B cell (primary cell): ENCODE measurements at places on chromosomes 11 and 22. TPM values are rescaled to one million over a fixed set of nuclear protein-coding genes. Genes with fewer than 3 reads are reported as not detected.
A peak's percentile ranks its signal among the peaks of the same experiment; 100 is the strongest.

DNA sequence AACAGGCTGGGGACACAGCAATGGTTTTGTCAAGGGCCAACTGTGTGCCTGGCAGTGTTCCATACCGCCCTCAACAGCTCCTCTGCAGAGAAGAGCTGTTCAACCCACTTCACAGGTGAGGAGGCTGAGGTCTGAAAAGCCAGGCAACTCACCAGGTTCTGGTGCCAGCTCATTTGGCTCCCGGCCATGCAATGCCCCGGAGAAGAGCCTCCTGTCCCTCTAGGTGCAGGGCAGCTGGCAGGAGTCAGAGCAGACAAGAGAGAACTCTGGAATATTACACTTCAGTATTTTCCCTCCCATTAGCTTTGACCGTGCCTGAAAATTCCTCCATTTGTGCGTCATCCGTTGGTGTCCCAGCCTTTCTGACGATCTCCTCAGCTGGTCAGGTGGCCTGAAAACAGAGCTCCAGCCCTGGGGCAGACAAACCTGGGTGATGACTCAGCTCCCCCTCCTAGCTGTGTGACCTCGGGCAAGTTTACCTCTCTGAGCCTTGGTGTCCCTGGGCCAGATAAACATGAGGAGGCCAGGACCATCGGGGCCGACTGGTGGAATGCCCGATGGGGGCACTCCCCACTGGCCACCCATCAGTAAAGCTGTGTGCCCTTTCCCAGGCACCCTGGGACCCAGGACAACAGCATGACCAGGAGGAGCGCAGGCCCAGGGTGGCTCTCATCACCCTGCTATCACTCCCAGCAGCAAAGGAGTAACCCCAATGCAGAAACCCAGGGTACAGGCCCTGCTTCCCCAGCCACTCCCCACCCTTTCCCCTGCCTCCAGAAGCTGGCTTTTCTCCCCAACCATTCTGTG, 9.6 kb upstream of the C1QTNF6 start:
- DNase-seq, result no peak
- peaks cover 28% of the 10 kb centered on the region for H3K4me1 ChIP-seq
- no peaks in the 10 kb centered on the region for H3K27me3 ChIP-seq
- peak overlapping the region; percentile 85 for H3K27ac ChIP-seq
- peaks cover 5% of the 10 kb centered on the region for H3K36me3 ChIP-seq

- H3K36me3 ChIP-seq, result no peaks in the 10 kb centered on the region
- H3K4me3 ChIP-seq, result no peak overlapping the region
- no peaks in the 10 kb centered on the region for H3K4me1 ChIP-seq
- no peaks in the 10 kb centered on the region for H3K27me3 ChIP-seq
- no peak for DNase-seq
Measured at GRCh38 chr11:27558401-27558800, 51.8 kb upstream of the LIN7C start.

- H3K27ac ChIP-seq, result no peak overlapping the region
- no peak for DNase-seq
- no peaks in the 10 kb centered on the region for H3K36me3 ChIP-seq
- no peaks in the 10 kb centered on the region for H3K27me3 ChIP-seq
- H3K4me3 ChIP-seq, result no peak overlapping the region
- no peaks in the 10 kb centered on the region for H3K4me1 ChIP-seq
Measured at GRCh38 chr11:103257360-103257759, 148.1 kb downstream of the DYNC2H1 start.

- no peaks in the 10 kb centered on the region for H3K27me3 ChIP-seq
- H3K4me3 ChIP-seq, result no peak overlapping the region
- H3K36me3 ChIP-seq, result no peaks in the 10 kb centered on the region
Measured at GRCh38 chr11:128187835-128188234, 399.5 kb downstream of the ETS1 start.

DNA sequence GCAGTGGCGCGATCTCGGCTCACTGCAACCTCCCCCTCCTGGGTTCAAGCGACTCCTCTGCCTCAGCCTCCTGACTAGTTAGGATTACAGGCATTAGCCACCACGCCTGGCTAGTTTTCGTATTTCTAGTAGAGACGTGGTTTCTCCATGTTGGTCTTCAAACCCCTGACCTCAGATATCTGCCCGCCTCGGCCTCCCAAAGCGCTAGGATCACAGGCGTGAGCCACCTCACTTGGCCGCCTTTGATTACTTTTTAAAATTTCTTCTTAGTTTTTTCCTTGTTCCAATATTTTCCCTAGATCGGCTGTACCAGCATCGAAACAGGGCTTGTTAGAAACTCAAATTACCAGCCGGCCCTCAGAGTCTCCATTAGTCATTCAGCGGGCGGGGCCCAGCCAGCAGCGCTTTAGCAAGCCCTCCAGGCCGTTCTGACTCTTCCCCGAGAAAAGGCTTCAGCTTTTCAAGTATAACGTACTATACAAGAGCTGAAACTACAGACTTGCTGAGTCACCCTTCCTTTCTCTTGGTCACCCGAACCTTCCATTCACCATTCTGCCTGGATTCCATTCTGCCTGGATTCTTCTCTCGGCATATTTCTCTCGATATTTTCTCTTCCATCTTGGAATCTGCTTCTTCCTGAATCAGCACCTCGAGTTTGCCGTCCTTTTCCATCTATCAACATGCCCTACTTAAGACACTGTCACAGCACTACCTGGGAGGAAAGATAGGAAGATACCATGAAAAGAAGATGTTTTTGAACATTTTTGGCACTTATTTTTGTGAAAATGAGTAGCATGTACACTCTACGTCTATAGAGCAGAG, 6.7 kb upstream of the CAPRIN1 start:
- no peaks in the 10 kb centered on the region for H3K4me1 ChIP-seq
- H3K27me3 ChIP-seq, result no peaks in the 10 kb centered on the region
- no peaks in the 10 kb centered on the region for H3K36me3 ChIP-seq
- no peak overlapping the region for H3K4me3 ChIP-seq
- no peak for DNase-seq

- no peaks in the 10 kb centered on the region for H3K36me3 ChIP-seq
- peaks cover 3% of the 10 kb centered on the region for H3K4me1 ChIP-seq
- DNase-seq, result peak; percentile 16
- no peak overlapping the region for H3K27ac ChIP-seq
- H3K27me3 ChIP-seq, result no peaks in the 10 kb centered on the region
- H3K4me3 ChIP-seq, result no peak overlapping the region
Measured at GRCh38 chr11:76277298-76278175, 71.2 kb upstream of the WNT11 start.

- H3K4me1 ChIP-seq, result peaks cover 11% of the 10 kb centered on the region
- H3K27ac ChIP-seq, result no peak overlapping the region
- H3K4me3 ChIP-seq, result no peak overlapping the region
- H3K36me3 ChIP-seq, result no peaks in the 10 kb centered on the region
Measured at GRCh38 chr22:50236731-50237409, 8.0 kb downstream of the TUBGCP6 start.

DNA sequence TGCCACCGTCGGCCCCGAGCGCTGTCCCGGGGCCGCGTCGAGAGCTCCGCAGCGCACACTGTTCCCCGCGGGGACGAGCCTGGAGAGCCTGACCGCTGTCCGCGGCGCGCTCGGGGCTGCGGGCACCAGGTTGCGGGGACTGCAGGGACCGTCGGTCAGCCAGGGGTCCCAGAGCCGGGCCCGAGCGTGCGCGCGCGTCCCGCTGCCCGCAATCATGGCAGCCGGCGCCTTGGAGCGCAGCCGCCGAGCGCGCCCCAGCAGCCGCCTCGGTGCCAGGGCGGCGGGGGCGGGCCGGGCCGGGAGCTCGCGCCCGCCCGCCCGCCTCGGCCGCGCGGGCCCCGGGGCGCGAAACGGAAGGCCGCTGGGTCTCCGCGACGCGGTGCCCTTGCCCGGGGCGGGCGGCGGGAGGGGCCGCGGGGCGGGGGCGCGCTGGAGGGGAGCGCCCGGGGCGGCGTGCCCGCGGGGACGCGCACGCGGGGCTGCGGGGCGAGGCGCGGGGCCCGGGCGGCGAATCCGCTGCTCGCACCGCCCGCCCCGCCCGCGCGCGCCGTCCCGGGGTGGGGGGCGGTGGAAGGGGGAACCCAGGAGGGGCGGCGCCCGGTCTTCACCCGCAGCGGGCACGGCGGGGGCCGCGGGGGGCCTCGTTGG, 79.4 kb upstream of the PPARA start:
- no peak overlapping the region for H3K27ac ChIP-seq
- H3K36me3 ChIP-seq, result no peaks in the 10 kb centered on the region
- H3K27me3 ChIP-seq, result no peaks in the 10 kb centered on the region

GRCh38 chr22:49291781-49292180, 535.9 kb downstream of the BRD1 start:
- no peaks in the 10 kb centered on the region for H3K4me1 ChIP-seq
- H3K36me3 ChIP-seq, result no peaks in the 10 kb centered on the region
- DNase-seq, result no peak
- no peak overlapping the region for H3K27ac ChIP-seq
- H3K4me3 ChIP-seq, result no peak overlapping the region
- no peaks in the 10 kb centered on the region for H3K27me3 ChIP-seq

- no peak overlapping the region for H3K4me3 ChIP-seq
- DNase-seq, result no peak
- no peaks in the 10 kb centered on the region for H3K36me3 ChIP-seq
- H3K27me3 ChIP-seq, result no peaks in the 10 kb centered on the region
Measured at GRCh38 chr11:93858121-93858775, 7.8 kb upstream of the VSTM5 start.

- H3K36me3 ChIP-seq, result no peaks in the 10 kb centered on the region
- no peaks in the 10 kb centered on the region for H3K27me3 ChIP-seq
- no peak overlapping the region for H3K4me3 ChIP-seq
- peaks cover 4% of the 10 kb centered on the region for H3K4me1 ChIP-seq
- DNase-seq, result no peak
Measured at GRCh38 chr11:4184163-4184916, 89.7 kb downstream of the RRM1 start.

DNA sequence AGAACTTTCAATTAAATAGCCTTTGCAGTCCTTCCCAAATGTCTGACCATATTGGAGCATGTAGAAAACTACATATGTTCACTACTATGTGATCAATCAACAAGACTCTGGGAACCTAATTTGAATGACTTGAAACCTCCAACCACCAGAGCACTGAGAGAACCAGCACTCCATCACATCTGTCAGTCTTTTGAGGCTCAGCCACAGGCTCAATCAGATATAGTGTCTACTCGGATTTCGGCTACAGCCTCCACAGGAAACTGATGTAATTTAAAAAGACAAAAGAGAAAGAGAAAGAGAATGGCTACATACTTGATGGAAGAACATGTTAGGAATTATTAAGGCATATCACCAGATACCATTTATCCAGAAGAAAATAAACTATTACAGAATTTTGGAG, 859.0 kb downstream of the FAM181B start:
- H3K27me3 ChIP-seq, result no peaks in the 10 kb centered on the region
- no peak for DNase-seq
- H3K4me1 ChIP-seq, result peaks cover 9% of the 10 kb centered on the region
- no peak overlapping the region for H3K27ac ChIP-seq
- H3K36me3 ChIP-seq, result no peaks in the 10 kb centered on the region
- H3K4me3 ChIP-seq, result no peak overlapping the region

- no peak overlapping the region for H3K4me3 ChIP-seq
- no peaks in the 10 kb centered on the region for H3K36me3 ChIP-seq
- H3K27me3 ChIP-seq, result peaks cover 8% of the 10 kb centered on the region
- H3K4me1 ChIP-seq, result no peaks in the 10 kb centered on the region
Measured at GRCh38 chr11:129291546-129291945, 84.1 kb upstream of the BARX2 start.

- no peak overlapping the region for H3K27ac ChIP-seq
- H3K27me3 ChIP-seq, result no peaks in the 10 kb centered on the region
- no peaks in the 10 kb centered on the region for H3K36me3 ChIP-seq
- no peaks in the 10 kb centered on the region for H3K4me1 ChIP-seq
- DNase-seq, result no peak
Measured at GRCh38 chr11:64500176-64501013, 90.6 kb upstream of the SLC22A12 start.

GRCh38 chr11:94219771-94220170, 84.6 kb upstream of the IZUMO1R start:
- no peak overlapping the region for H3K4me3 ChIP-seq
- H3K4me1 ChIP-seq, result no peaks in the 10 kb centered on the region
- no peak for DNase-seq
- H3K27ac ChIP-seq, result no peak overlapping the region
- H3K36me3 ChIP-seq, result no peaks in the 10 kb centered on the region
- no peaks in the 10 kb centered on the region for H3K27me3 ChIP-seq

DNA sequence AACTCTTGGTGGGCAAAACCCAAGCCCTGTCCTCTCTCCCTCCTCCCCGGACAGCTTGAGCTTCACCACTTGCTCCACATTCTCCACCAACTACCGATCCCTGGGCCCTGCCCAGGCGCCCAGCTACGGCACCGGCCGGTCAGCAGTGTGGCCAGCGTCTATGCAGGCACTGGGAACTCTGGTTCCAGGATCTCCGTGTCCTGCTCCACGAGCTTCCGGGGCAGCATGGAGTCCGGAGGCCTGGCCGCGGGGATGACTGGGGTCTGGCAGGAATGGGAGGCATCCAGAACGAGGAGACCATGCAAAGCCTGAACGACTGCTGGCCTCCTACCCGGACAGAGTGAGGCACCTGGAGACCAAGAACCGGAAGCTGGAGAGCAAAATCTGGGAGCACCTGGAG, 68.9 kb upstream of the RTL6 start:
- H3K27ac ChIP-seq, result no peak overlapping the region
- no peaks in the 10 kb centered on the region for H3K36me3 ChIP-seq
- H3K4me3 ChIP-seq, result no peak overlapping the region
- no peaks in the 10 kb centered on the region for H3K27me3 ChIP-seq
- no peak for DNase-seq

DNA sequence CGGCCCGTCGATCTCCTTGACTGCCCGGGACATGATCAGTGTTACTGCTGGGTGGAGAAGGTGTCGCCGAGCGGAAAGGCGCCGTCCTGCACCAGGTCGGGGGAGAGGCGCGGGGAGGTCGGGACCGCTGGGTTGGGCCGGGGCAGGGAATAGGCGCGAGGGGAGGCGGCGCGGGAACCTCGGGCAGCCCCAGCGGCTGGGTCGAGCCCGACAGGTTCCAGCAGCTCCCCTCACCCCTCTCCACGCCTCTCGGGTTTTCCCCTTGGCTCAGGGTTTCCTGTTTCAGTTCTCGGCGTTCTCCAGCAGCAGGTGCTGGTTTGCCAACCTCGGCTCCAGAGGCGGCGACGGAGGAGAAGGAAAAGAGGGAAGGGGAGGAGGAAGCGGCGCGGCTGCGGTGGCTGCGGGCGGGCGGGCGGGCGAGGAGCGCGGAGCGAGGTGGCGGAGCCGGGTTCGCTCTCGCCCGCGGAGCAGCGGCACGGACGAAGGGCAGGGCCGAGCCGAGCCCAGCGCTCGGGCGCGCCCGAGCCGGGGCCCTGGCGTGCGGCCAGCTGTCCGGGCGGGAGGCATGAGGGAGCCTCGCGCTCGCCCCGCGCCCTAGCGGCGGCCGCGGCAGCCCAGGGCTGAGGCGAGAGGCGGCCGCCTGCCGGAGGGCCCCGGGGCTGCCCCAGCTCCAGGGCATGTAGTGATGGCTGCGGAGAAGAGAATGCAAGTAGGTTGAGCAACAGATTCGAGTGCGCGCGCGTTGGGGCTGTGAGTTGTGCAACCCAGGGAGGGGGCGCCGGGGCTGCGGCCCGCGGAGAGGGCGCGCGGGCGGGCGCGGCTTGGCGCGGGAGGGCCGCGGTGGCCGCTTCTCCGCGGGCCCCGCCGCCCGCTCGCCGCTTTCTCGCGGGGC, at the start of gene ZC3H12C:
TSS of gene ZC3H12C (plus strand) at position 878 of the 892 bp plus-strand sequence. CDS start 20 bp downstream, outside the sequence.
- H3K4me3 ChIP-seq, result peak within 1 kb of the TSS; percentile 63
- no peak within 1 kb of the TSS for H3K27ac ChIP-seq
- DNase-seq, result peak; percentile 70
- peaks cover 13% of the 10 kb centered on the region for H3K4me1 ChIP-seq
- peaks cover 57% of the 10 kb centered on the region for H3K27me3 ChIP-seq

The OR11H1 gene
- not detected in 2 replicates for total RNA-seq

The TENM4 gene
- total RNA-seq, result 2.1 and 5.7 TPM in 2 replicates

The C11orf71 gene
- 14.8 and 14.9 TPM in 2 replicates for total RNA-seq

The ZC3H12C gene
- total RNA-seq, result 0.10 and 0.15 TPM in 2 replicates

The CHRM4 gene
- total RNA-seq, result 0.49 TPM in 1 of 2 replicates, not detected in the other
